GM23338 (cell line): ENCODE measurements at places on chromosomes 16 and 17.

DNA sequence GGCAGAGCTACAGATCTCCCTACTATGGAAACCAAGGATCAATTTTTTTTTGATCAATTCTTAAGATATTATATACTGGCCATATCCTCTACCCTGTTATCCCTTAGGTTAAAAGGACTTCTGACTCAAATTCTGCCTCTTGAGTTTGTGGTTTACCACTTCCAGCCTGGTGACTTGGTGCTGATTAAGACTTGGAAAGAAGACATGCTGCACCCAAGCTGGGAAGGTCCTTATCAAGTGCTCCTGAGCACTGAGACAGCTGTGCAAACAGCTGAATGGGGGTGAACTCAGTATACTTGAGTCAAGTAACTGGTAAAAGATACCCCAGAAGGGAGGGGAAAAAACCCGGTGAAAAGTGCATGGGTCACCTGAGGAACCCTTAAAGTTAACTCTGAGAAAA, 20.5 kb upstream of the SPACA3 start:
- no peak for DNase-seq

DNA sequence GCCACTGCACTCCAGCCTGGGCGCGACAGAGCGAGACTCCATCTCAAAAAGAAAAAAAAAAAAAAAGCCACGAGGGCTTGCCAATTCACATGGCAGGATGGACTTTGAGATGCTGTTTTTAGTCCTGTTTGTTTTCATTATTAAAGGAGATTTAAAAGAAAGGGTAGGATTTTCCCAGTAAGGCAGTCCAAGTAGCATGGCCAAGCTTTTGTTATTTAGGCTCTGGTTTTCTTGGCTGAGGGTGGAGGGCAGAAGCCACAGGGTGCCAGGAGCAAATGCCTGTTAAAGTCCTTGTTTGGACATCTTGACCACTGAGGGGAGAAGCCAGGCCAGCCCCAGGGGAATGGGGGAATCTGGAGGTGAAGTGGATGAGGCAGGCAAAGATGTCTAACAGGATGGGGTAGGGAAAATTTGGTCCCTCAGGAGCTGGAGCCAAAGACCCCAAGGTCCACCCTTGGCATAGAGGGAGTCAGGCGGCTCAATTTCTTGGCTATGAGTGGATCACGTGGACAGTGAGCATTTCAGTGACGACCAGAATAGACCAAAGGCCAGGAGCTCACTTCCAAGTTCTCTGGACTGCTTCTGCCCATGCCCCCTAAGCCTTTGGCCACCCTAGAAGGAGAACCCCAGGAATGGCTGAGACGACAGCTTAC, 20.8 kb upstream of the PLLP start:
- DNase-seq: no peak

DNA sequence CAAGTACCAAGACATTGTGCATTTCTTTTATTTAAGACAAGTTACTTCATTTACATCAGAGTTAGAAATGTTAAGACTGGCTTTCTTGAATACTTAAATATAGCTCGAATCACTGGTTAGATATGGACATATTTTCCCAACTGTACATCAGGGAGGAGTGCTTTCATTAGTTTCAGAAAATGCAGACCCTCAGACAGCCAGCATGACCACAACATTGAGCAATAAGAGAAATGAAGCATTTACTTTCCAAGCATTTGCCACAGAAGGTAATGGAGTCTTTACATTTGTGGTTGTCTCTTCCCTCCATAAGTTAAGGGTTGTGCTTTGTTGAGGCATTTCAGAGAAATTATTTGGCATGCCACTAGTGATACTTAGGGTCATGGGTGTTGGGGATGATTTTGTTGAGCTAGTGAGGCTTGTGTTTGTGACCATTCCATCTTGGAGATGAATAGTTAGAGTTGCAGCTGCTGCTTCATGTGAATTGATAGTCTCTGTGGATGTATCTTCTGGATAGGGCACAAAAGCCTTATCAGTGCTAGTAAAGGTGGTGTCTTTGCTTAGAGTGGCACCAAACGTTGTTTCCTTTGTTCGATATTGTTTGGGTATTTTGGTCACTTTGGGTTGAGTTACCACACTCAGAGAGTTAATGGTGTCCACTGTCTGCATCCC, 2.1 kb downstream of the OMG start:
- no peak for DNase-seq

- DNase-seq: peak; percentile 11
These were observed 1.3 kb upstream of the NUTF2 start for GRCh38 chr16:67845291-67846062.

DNA sequence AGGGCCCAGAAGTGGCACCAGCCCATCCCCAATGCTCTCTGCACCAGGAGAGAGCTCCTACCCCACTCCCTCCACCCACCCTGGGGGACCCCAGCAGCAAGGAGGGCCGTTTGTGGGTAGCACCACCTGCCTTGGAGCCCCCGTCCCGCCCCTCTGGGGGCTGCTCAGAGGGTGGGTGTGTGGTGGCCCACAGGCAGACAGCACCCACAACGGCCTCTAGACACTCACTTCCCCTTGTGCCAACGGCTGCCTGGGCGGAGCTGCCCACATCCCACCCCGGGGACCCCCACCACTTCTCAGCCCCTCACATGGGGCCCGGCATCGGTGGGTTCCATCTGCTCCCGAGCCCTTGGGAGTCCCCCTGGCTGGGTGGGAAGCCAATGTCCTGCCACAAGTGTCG, 33.3 kb downstream of the BAHCC1 start:
- DNase-seq: no peak

DNA sequence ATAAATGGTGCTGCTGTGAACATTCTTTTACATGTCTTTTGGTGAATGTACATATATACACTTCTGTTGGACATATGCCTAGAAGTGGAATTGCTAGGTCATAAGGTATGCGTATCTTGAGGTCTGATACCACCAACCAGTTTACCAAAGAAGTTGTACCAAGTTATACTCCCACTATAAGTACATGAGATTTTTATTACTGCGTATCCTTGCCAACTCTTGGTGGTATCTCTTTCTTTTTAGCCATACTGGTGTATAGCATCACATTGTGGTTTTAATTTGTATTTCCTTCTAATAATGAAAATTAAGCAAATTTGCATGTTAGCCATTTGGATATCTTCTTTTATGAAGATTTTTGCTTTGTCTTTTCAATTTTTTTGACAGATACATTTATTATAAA, 80.5 kb downstream of the ATF7IP2 start:
- no peak for DNase-seq

DNA sequence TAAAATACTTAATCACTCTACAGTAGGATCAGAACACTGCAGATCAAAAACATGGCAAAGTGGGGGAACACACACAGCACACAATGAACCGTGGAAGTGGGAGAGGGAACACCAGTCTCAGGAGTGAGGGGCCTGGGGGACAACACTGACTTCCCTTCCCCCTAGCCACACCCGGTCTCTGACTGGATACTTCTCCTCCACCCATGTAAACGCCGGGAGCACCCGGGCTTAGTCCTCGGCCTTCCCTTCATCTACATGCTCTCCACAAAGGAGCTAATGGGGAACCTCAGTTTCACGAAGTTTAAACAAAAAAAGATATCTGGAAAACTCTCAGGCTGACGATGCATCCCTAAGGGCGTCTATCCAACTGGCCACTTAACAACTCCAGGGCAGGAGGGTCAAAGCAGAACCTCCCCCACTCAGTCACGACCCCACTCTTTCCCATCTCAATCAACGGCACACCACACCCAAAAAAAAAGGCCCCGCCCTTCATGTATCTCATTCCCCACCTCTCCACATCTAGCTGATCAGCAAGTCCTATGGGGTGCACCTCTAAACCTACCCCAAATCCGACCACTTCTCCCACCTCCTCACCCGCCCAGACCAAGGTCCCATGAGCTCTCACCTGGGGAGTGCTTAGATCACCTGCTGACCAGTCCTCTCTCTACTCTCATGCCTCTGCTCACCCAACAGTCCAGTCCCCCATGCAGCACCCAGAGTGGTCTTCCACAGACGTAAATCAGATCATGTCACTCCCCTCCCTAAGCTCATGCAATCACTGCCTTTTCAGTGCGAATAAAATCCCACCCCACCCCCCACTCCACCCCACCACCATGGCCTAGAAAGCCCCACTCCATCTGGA, 7.4 kb downstream of the ZDHHC7 start:
- DNase-seq: no peak

DNA sequence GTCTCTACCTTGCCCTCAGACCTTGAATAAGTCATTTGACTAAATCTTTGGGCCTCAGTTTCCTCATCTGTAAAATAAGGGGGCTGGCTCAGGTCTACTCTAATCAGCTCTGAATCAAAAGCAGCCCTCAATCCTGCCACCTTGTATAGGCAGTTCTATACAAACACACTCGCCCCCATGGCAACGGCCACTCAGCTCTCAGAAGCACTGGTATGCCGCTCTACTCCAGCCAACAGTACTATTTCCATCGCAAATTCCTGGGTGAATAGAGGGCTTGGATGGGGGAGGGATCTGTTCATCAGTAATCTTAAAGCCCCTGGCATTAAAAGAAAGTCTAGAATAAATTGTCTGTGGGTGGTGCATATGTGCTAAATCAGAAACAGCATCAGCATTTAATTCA, 21.2 kb upstream of the TAOK1 start:
- DNase-seq: peak; percentile 87

GRCh38 chr16:84911486-84912216, 91.9 kb downstream of the CRISPLD2 start:
- DNase-seq: no peak

DNA sequence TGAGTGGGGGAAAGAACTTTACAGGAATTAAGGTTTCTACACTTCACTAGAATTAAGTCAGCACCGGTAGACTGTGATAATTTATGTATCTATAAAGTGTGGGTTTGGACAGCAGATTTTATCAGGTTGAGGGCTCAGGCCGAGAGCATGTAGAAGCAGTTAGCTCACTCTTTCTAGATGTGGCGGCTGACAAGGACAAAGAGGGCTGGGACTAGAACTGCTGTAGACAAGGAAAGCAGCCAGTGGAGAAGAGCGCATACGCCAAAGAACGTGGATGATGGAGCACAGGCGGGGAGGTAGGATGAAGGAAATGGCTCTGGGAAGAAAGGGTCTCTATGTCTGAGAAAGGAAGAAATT, 504 bp upstream of the GOSR1 start:
- DNase-seq: peak; percentile 58

DNA sequence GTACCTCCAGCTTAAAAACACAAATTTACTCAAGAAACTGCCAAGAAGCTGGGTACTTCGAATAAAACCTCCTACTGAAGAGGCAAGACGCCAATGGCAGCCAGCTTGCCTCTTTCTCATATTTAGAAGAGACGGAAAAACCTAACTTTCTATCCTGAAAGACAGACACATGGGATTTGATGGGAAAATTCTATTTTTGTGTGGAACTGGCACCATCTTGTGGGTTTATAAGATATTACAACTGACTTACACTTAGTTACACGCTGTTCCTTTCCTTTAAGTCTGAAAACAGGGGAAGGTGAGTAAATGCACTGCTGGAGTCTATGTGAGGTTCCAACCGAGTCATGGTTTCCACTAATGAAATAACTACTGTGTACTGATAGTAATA, 10.3 kb downstream of the ZNF18 start:
- peak; percentile 70 for DNase-seq
